Activated naive CD8-positive, alpha-beta T cell treated with anti-CD3 and anti-CD28 coated beads, Interleukin-2, amount 10 ng/mL, durations not matched to agents 7 days and 5 days (primary cell): ENCODE measurements at places on chromosomes 7 and 10.

- DNase-seq, result no peak
- H3K27ac ChIP-seq, result no peak overlapping the region
- no peaks in the 10 kb centered on the region for H3K27me3 ChIP-seq
- no peak overlapping the region for H3K4me3 ChIP-seq
- H3K4me1 ChIP-seq, result no peaks in the 10 kb centered on the region
These were observed 244.5 kb upstream of the ETV1 start for GRCh38 chr7:14233868-14234369.

DNA sequence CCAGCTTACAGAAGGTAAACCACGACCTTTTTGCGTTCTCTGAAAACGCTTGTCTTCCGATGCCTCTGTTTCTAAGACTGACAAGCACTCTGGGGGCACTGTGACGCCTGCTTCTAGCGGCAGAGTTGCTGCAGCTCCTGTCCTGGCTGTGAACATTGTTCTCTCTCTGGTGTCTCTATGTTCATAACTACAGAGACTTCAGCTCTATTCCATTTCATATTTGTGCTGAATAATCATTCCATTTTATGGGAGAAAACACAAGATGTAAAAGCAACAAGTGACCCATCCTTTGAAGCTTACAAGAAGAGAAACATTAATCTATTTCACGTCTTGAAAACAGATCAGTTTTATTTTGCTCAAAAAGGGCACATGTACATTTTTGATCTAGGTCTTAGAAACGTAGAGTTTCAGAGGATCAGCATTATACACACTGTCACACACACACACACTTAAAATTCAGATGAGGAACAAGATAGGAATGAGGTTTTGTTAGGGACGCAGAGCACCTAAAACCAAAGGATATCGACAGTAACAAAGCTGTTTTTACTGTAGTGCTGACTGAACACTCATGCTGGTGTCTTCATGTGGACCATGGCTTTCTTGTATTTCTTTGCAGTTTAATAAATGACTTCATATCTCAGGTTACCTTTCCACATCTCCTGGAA lies 3.0 kb downstream of the IKZF1 start:
- peaks cover 20% of the 10 kb centered on the region for H3K4me1 ChIP-seq
- H3K27me3 ChIP-seq, result no peaks in the 10 kb centered on the region

GRCh38 chr7:47785923-47786556 lies 162.2 kb downstream of the PKD1L1 start:
- no peak overlapping the region for H3K27ac ChIP-seq
- no peak for DNase-seq
- no peaks in the 10 kb centered on the region for H3K4me1 ChIP-seq
- H3K27me3 ChIP-seq, result peaks cover 19% of the 10 kb centered on the region

- no peaks in the 10 kb centered on the region for H3K4me1 ChIP-seq
- no peaks in the 10 kb centered on the region for H3K27me3 ChIP-seq
- H3K27ac ChIP-seq, result no peak overlapping the region
- H3K36me3 ChIP-seq, result no peaks in the 10 kb centered on the region
These were observed 189.9 kb downstream of the HERPUD2 start for GRCh38 chr7:35505066-35505465.
